ENCODE measurements at places on chromosomes 16 and 17.

GRCh38 chr16:69796285-69797118 lies 34.4 kb downstream of the WWP2 start:
- DNase-seq = no peak

DNA sequence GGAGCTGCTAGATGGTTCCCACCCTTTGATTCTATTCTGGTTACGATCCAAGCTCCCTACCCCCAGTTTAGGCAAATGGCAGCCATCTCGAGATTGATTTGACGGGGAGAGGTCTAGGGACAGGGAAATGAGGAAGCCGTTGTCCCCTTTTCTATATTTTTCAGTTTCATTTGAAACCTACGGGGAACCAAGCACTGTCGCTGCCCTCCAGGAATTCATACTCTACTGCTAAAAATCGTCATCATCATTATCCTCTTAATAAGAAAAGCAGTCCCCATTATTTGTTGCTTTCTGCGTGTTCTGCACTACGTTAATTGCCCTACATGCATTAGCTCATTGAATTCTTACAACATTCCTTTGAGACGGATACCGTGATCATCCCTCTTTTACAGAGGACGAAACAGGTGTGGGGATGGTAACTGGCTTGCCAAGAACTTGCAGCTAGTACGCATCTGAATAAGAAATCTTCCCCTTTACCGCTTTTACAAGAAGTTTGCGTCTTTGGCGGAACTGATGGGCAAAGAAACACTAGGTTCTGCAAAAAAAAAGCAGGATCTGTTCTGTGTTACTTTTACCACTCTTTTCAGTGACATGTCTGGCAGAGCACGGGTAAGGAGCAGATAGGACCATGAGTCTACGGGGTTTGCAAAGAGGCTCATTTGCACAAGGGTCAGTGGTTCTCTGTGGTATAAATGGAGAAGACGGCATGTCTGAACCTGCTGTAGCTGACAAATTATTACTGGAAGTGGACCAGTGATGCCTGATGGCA lies 1.1 kb downstream of the CCP110 start:
- no peak for DNase-seq

GRCh38 chr16:85392756-85393673 lies 220.1 kb upstream of the GSE1 start:
- no peak for DNase-seq

GRCh38 chr17:79478051-79478461 lies 132.8 kb downstream of the RBFOX3 start:
- no peak for DNase-seq

GRCh38 chr17:78958641-78959127 lies 21.0 kb downstream of the LGALS3BP start:
- no peak for DNase-seq

DNA sequence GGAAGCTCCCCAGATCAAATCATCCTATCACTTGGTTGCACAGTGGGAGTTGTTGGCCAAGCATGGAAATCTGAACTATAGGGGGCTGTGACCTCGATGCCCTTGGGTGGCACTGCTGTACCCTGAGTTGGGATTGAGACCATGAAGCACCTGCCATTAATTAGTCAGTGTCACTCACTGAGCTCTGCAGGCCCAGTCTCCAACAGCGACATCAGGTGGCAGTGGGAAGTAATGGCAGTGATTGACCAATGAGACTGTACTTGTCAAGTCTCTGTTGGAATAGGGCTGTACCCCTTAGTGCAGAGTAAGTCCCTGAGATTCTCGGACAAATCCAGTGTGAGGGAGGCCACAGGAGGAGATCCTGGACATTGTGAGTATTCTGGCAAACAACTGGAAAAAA lies 118.0 kb upstream of the RPL38 start:
- DNase-seq = no peak

GRCh38 chr16:23768581-23768980 lies 13.8 kb downstream of the CHP2 start:
- no peak for DNase-seq
